GDM1 (cell line): ENCODE measurements at places on chromosomes 16 and 17.

DNA sequence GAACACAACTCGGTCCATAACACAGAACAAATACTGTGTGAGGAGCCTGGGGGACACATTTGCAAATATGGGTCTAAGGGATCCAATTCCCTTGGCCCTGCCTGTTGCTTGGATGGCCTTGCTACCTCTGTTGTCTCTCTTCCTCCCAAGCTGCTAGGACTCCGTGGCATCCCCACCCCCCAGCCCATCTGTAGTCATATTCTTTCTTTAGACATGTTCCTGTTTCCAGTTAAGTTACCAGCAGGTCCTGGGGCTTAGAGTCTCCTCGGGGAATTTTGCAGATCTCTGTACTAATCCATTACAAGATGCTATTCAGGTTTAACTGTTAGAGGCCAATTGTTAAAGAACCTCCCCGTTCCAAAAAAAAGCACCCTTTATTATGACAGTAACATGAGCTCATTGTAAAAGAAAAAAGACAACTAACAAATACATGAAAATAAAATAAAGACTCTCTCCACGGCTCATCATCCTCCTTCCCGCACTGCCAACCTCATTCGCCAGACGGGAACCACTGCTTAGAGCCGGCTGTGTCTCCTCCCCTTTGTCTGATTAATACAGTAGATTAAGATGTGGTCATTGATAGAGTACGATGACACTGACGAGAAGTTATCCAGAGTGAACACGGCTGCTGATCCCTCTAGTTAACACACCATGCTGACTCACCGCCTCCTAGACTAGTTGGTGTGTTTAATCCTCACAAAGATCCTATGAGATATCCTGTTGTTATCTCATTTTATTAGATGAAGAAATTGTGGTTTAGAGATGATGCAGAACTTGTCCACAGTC, 22.2 kb downstream of the HS3ST4 start:
- DNase-seq = no peak

DNA sequence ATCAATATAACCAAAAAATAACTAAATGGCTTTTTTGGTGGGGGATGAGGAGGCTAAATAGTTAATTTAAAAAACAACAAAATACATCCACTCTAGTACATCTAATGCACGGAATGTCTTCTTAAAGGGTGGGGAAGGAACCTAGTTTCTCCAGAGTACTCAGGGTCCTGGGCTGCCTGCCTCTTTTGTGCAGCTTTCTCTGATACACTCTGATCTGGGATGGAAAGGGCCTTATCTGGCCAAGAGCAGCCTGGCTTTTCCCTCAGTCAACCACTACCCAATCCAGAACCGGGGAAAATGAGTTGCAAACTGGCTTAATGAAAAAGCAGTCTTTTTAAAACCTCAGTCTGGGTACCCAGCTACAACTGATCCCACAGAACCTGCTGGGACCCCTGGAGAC, 42.9 kb downstream of the DCUN1D3 start:
- DNase-seq = no peak

GRCh38 chr17:2051061-2051932, 3.6 kb upstream of the HIC1 start:
- no peak for DNase-seq

DNA sequence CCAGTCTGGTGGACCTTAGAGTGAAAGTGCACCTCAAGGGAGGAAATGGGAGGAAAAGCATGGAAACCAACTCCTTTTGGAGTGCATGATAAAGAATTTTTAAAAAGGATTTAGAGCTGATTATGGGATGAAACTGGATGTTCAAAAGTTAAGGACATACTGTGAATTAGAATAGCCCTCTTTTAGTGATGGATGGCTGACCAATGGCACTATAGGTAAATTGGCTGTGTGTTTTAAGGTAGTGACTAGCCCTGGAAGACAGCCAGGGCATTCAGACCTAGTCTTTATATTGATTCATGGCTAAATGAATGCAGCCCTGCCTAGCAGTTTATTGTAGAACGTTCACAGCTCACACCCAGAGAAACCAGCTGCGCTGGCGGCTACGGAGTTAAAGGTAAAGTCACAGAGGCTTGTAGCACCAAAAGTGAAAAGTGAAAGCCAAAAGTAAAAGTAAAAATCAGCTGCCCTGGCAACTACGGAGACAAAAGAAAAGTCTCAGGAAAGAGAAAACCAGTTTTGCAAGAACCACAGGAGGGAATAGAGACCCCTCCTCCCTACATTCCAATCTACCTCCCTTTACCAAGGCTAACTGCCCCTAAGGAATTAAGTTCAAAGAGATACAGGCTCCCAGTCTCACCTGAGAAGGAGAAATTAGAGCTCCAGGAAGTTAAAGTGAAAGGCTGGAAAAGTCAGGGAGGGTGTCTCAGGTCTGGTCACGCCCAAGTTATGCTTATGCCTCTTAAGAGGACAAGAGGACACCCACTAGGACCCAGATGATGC, 21.8 kb downstream of the ACSM1 start:
- no peak for DNase-seq

DNA sequence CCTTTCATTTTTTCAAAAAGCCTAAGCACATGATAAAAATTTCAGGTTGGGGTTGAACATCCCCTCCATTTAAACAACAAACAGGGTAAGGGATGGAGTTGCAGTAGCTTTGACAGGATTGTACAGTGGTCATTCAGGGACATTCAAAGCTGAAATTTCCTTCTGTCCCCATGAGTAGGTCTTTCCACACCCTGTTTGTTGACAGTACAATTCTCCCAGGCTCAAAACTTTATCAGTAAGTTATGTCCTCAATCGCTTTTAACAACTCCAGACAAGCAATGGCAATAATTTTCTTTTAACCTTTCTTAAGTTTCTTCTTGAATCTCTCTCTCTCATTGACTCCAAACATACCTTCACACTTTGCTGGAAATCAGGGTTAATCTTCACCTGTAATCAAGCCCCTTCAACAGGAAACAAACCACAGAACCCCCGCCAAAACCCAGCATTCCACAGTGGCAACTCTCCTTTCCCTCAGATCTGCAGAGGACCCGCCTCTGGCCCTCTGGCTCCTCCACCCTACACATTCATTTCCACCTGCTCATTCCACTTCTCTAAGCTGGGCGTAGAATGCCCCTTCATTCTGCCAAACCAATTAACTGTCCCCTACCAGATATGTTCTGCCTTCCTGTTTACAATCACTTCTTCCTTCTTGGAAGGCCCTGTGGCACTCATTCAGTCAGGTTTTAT, 20.7 kb downstream of the TXNDC11 start:
- no peak for DNase-seq

GRCh38 chr17:68579194-68579927, 21.8 kb downstream of the FAM20A start:
- no peak for DNase-seq

- DNase-seq = no peak
These were observed 1.3 kb upstream of the BTBD17 start for GRCh38 chr17:74362810-74363498.

DNA sequence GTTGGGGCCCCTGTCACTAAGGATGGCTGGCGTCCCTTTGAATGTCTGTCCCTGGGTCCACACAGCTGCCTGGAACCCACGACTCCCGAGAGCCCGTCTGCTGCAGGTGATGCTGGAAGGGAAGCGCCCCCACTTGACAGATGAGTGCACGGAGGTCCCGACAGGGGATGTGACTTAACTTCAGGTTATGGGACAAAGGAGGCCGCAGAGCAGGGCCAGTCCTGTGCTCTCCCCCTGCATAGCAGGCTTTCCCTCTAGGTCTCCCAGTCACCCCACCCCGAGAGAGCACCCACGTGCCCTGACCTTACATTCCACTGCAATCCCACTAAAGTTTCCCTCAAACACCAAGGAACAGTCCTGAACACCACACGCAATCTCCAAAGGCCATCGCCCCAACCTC, 6.0 kb upstream of the RCVRN start:
- no peak for DNase-seq
